ENCODE measurements at places on chromosomes 3 and 15.

- no peak for DNase-seq
Measured at GRCh38 chr3:46661776-46662766, 31.4 kb downstream of the ALS2CL start.

GRCh38 chr3:143884861-143885260, 36.6 kb upstream of the SLC9A9 start:
- DNase-seq: no peak

GRCh38 chr15:77525400-77525811, 104.7 kb downstream of the HMG20A start:
- no peak for DNase-seq

GRCh38 chr3:188187053-188187452, 33.1 kb downstream of the LPP start:
- DNase-seq: no peak

- DNase-seq: no peak
Measured at GRCh38 chr15:75695634-75696310, 16.9 kb downstream of the CSPG4 start.

GRCh38 chr15:99508852-99509251, 56.9 kb upstream of the MEF2A start:
- DNase-seq: no peak

- DNase-seq: no peak
Measured at GRCh38 chr3:197480320-197480719, 75.4 kb downstream of the BDH1 start.

GRCh38 chr15:91517491-91518200, 335.9 kb upstream of the SLCO3A1 start:
- DNase-seq: no peak

GRCh38 chr3:189631409-189631808, 220 bp downstream of the TP63 start:
- no peak for DNase-seq

DNA sequence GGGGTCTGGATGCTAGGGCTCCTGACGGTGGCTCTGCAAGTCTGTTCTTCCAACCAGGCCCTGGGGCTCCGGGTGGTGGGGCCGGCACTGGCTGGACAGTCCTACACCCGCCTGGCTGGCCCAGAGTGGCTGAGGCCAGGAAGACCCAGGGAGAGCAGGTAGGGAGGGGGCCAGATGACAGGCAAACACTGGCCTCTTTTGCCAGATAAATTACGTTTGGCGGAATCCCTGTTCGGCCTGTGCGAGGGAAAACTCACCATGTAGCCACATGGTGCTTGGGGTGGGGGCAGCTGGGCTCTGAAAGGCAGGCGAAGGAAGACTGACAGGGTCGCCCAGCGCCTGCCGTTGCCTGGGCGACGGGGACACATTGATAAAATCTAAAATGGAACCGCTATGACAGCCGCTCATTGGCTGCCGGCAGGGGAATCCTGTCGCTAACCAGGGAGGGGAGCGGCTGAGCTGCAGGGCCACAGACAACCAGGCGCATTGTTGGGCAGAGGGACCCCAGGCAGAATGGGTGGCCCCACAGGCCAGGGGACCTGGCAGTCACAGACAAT, 30.4 kb downstream of the IQSEC1 start:
- no peak for DNase-seq

GRCh38 chr15:33807665-33808064, 160.6 kb upstream of the CHRM5 start:
- no peak for DNase-seq

GRCh38 chr15:38691965-38692788, 127.6 kb upstream of the RASGRP1 start:
- no peak for DNase-seq

DNA sequence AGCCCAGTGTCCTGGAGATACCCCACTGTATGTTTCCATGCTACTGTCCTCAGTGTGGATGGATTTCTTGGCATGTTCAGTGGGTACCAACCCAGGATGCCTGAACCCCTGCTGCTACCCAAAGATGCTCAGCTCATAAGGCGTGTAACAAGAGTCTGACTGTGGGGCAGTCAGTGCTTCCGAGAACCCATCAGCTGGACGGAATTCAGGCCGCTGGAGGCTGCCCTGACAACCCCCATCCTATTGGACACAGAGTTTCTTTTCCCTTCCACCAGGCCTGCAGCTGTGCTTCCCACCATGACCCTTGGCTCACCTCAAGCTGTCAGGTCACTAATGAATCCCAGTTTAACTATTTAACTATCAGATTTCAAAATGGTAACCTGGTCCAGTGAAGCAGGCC, 224.1 kb upstream of the FEZF2 start:
- DNase-seq: no peak

DNA sequence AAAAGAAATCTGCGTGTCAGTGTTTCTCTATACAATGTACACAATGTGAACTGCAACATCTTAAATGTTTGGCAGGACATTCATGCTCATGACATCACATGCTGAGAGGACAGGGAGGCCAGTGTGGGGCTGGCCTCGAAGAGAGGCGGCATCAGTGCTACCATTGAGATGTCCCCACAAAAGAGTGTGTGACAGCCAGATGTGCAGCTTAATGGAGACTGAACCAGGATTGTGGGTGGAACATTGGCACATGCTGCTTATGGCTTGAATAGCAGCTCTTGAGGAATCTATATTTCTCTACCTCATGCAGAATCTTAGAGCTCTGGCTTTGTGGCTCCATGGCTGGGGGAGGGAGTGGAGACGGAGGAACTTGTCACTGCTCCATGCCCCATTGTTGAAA, 18.5 kb downstream of the CLDN11 start:
- DNase-seq: no peak

DNA sequence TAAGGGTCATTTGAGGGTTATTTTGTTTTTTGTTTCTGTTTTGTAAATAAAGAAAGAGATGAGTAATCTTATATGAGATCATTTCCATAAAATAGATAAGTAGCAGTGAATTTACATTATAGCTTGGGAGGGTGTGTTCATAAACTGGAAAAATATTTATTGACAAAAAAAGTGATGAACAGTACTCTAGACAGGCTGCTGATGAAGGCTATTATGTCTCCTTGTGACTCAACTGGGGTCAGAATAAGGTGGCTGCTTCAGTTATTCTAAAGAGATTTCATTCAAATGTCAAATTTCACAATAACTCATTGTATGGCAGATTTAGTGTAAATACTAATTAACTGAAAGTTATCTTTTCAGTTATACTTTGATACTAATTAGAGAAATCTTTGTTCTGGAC, 251.1 kb upstream of the CMC1 start:
- no peak for DNase-seq

DNA sequence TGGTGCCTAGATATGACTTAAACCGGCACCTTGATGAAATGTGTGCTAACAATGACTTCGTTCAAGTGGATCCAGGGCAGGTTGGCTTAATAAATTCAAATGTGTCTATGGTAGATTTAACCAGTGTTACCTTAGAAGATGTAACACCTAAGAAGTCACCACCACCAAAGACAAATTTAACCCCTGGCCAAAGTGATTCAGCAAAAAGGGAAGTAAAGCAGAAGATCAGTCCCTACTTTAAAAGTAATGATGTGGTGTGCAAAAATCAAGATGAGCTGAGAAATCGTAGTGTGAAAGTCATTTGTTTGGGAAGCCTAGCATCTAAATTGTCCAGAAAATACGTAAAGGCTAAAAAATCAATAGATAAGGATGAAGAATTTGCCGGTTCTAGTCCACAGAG, 1.1 kb downstream of the FAN1 start:
- no peak for DNase-seq

- DNase-seq: no peak
Measured at GRCh38 chr3:129161860-129162271, 1.0 kb upstream of the ISY1 start.

GRCh38 chr3:176514297-176514696, 683.0 kb downstream of the TBL1XR1 start:
- no peak for DNase-seq

DNA sequence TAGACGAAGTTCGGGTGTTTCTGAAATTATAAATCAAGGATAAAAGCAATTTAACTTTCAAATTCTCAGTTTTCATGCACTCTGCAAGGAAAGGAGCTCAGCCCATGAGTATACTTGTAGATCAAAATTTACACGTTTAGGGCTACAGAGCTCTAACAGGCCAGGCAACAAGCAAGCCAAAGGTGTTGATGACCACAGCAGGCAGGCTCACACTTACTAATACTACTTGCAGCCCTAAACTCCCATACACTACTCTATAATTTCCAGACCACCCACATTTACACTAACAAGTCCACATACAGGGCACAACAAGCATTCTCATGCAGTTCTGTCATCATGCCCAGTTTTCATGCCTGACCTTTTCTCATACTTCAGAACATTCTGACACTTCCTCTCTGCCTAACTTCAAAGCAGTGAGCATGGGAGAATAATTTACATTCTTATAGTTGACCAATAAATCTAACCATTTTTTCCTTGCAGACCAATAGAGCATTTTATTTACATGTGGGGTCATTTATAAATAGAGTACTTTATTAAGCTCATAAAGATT, 124.7 kb upstream of the FRMD4B start:
- no peak for DNase-seq

DNA sequence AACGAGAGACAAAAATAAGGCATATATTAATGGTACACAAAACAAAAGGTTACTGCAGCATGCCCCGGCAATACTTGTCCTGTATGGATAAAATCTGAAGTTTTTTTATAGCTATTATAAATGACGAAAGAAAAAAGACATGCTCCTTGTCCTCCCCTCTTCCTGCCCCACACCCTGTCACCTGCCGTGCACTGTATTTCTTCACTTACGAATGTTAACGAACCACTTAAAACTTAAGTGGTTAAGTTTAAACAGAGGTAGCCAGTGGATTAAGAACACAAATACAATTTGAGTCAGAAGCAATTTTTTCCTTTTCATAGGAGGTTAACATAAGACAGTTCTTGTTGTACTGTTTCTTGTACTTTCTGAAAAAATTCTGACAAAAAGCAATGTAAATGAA, 799.1 kb upstream of the NECTIN3 start:
- no peak for DNase-seq

- no peak for DNase-seq
Measured at GRCh38 chr3:123031051-123031450, 3.5 kb upstream of the SEMA5B start.

GRCh38 chr3:161066930-161067329, 38.2 kb downstream of the B3GALNT1 start:
- DNase-seq: no peak

DNA sequence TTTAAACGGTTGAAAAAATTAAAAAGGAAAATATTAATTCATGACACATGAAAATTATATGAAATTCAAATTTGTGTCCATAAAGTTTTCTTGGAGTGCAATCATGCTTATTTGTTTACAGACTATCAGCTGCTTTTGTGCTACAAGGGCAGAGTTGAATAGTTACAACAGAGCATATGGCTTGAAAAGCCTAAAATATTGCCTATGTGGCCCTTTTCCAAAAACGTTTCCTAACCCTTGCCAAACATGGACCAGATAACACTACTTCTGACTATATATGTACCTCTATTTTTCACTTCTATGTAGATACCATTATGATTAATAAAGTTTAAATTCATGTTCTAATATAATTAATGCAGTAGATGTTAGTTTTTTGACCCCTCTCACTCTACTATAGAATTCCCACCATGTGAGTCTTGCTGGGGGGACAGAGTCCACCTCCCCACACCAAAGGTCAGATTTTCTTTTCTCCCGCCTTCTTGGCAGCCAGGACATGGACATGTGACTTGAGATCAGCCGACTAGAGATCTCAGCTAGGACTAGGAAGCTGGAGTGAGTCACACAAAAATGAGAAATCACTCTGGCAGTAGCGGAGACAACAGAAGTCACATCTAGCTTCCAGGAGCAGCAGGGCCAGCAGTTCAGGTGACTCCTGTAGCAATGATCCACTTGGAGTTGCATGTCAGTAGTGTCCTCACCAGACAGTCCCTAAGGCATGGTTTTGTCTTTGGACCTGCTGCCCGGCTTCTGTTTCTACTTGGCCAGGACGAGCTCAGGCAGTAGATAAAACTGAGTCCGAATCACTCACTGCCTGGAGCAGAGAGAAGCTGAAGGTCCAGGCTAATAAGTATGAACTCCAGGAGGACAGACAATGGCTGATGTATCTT, 22.4 kb downstream of the CIAO2A start:
- no peak for DNase-seq

- DNase-seq: no peak
Measured at GRCh38 chr3:88775026-88775690, 332.3 kb upstream of the EPHA3 start.

GRCh38 chr3:138445236-138445635, 10.8 kb downstream of the ESYT3 start:
- DNase-seq: no peak

- no peak for DNase-seq
Measured at GRCh38 chr3:67517781-67518180, 136.6 kb downstream of the SUCLG2 start.

GRCh38 chr3:69749461-69749860, 10.2 kb downstream of the MITF start:
- DNase-seq: no peak

DNA sequence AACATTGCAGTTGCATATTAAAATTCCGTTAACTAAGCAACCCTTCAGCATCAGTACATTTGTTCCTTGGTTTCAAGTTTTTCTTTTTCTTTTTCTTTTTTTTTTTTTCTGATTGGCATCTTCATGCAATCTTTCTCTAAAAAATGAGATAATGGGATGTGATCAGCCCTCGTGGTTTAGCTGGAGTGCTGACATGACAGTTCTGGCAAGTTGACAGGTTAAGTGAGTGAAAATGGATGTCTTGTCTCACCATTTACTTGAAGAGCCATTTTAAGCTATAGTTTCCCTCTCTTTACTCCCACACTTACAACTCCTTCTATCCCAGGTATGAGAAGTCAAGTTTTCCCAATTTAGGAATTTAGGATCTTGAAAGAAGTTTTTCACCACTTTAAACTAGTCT, 495.2 kb downstream of the ROBO2 start:
- no peak for DNase-seq

DNA sequence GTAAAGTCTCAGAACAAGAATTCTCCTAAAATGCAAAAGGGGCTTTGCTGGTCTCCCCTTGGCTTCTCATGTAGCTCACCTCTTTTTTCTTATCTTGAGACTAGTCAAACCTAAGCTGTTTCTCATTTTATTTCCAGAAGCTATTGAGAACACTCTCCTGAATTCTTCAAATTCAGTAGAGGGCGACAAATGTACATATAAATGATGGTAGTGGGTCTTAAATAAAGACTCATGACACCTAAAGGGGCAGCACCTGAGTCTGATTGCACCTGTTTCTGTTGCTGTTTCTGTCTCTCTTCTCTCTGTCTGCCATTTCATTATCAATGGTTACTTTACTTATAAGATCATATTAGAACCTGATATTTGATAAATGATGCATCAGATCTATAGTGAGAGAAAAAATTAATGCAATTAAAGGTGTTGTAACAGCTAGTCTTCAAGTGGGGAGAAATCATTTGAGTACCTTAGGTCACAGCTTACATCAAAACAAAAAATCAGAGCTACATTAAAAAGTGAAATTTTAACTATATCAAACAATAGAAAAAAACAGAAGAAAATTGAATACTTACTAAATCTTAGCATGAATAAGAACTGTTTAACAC, 7.0 kb downstream of the ADIPOQ start:
- no peak for DNase-seq

- DNase-seq: no peak
Measured at GRCh38 chr3:133592843-133593242, 19.4 kb downstream of the CDV3 start.

GRCh38 chr3:13700362-13700761, 151.4 kb downstream of the FBLN2 start:
- DNase-seq: no peak

GRCh38 chr15:78282324-78282723, 17.1 kb downstream of the SKIC8 start:
- no peak for DNase-seq

Measured in stimulated activated CD8-positive, alpha-beta memory T cell treated with anti-CD3 and anti-CD28 coated beads, Interleukin-4, amount 100 ng/mL, for 1 hour (primary cell).